Large intestine (tissue), 12 donors: ENCODE measurements at places on chromosomes 1 and 21.

DNA sequence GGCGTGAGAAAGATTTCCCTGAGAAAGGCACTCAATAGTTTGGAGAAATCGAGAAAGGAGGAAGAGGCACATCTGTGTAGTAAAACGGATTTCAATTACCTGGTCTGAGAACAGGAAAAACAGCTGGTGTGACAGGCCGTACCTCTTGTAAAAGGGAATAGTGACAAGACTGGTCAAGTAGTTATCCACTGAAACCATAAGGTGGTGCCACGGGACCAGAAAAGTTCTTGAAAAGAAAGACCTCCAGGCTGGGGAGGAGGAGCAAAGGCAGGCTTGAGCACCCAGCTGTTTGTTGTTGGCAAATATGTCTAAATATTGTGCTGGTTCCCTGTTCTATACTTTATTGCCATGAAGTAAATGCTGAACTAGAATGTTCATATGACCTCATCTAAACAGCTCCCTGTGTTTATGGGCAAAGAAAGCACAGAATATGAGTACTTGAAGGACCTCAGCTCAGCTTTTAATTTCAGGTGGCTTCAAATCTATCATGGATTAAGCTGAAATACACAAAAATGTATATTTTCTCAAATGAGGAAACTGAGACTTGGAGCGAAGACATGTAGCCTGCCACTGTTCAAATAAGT lies 4.0 kb downstream of the HAO2 start:
- peak; percentile 69 for DNase-seq

GRCh38 chr21:45405271-45405818 lies 380 bp downstream of the COL18A1 start:
- peak; percentile 49 for DNase-seq

GRCh38 chr1:93531193-93531592 lies 83.3 kb downstream of the FNBP1L start:
- peak; percentile 62 for DNase-seq

- no peak for DNase-seq
Measured at GRCh38 chr1:204041232-204041767, 31.6 kb upstream of the SOX13 start.

DNA sequence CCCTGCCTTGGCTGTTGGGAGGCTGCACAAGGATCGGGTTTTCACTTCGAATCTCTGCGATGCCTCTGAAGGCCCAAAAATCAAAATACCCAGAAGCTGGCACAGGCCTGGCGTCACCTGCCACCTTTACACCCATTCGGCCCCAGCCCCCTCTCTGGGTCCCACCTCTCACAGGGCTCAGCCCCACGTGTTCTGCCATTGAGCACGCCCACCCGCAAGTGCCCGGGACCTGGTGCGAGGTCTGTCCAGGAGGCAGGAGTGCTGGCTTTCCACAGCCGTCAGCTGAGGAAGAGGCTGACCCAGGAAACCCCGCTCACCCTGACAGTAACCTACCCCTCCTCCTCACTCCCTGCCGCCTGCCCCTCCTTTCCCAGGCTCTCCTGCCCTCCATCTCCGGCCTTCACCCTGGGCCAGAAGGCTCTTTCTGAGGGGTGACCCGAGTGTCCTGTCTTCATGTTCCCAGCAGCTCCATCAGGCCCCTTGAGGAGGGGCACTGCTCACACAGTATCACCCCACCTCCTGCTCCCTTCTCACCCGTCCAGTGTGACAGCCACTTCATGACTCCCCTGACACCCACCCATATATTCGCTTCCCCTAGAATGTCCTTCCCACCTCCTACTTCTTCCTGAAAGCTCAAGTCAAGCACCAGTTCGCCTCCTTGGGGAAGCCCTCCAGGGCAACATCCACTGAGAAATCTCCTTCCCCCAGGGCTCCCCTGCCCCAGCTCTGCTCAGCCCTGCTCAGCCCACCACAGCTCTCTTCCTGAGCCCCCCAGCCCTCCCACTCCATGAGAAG lies 13.5 kb downstream of the RCC2 start:
- DNase-seq = no peak

DNA sequence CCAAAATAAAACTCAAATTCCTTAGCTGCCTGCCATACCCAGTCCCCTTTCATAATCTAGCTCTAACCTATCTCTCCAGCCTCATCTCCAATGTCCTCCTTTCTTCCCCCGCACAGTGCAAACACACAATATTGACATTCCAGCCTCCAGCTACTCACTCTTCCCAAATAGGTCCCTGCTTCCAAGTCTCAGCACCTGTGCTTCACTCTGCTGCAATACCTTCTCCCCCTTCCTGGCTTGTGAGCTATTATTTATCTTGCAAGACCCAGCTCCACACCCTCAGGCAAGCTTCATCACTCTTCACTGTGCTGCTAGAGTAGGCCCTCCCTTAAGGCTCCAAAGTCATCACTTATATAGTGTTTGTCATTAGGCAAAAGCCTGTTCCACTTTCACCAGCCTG lies 9.7 kb downstream of the PLPP3 start:
- DNase-seq = peak; percentile 43

DNA sequence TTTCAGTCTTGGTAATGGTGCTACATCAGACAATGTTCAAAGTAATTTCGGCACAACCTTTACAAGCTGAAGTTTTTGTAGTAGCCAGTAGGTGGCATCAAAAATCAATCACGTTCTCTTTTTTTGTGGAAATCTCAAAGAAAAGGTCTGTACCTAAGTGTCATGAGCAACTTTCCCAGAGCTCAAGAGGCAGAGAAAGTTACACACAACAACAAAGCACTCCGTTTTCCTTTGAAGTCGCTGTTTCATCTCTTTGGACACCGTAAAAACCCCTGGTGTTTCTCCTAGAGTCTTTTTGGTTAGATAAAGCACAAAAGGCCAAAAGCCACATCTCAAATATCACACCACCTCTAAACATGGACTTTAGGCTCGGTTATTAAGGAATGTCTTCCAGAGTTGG lies 131.6 kb downstream of the LHX8 start:
- DNase-seq = peak; percentile 8

GRCh38 chr1:206000641-206001339 lies 2.4 kb downstream of the RAB7B start:
- DNase-seq = no peak

DNA sequence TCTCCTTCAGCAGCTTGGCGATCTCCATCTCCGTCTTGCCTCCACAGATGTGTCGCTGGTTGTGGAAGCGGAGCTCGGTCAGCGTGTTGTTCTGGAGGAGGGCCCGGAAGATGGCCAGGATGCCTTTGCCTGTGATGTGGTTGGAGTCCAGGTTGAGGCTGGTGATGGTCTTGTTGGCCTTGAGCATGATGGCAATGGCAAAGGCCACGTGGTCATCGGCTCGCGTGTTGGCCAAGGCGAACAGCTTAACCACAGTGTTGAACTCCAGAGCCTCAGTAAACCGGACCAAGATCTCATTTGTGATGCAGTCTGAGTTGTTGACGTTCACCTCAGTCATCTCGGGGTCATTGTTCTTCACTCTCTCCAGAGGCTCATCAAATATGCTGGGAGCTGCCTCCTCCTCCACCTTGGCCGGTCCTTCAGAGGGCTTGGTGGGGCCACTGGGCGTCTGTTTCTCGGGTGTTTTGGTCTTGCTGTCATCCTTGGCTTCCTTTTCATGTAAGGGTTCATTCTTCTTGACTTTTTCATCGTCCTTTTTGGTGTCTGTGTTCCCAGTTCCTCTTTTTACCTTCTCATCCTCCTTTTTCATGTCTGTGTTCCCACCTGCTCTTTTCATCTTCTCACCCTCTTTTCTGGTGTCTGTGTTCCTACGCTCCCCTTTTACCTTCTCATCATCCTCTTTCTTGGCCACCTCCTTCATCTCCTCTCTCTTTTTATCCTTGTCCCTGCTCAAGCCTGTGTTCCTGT lies 11.2 kb downstream of the SHISA4 start:
- no peak for DNase-seq

DNA sequence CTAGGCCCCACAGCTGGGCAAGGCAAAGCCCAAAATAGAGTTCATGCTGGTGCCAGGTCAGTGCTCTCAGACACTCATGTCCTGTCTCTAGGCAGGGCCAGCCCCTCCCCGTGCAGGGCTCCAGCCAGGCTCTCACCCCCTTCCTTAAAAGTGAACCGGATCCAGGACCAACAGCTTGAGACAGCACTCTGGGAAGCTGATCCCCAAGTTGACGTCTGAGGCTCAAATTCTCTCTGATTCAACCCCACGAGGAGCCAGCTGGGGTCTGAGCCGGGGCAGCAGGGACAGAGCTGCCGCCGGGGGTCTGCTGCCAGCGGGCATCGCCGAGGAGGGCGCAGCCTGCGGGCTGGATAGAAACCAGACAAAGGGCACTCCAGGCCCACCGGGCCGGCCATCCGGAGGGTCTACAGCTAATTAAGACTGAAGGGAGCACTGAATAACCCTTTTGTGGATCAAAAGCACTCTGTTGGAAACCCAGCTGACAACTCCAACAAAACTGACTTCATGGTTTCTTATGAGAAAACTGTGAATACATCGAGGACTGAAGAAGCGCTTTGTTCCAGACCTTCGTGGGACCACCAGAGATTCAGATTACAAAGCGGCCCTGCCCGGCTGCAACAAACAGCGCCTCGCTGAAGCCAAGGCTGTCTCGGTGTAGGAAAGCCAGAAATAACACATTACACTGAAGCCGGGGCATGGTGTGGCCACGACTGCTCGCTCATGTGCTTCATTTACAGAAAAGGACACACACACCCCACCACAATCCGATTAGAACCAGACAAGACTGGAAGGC lies 95.8 kb downstream of the PSMG1 start:
- DNase-seq = no peak

- DNase-seq = no peak
Measured at GRCh38 chr21:20998456-20998789, 214 bp downstream of the NCAM2 start.

- DNase-seq = no peak
Measured at GRCh38 chr1:216700779-216701178, 22.4 kb downstream of the ESRRG start.

DNA sequence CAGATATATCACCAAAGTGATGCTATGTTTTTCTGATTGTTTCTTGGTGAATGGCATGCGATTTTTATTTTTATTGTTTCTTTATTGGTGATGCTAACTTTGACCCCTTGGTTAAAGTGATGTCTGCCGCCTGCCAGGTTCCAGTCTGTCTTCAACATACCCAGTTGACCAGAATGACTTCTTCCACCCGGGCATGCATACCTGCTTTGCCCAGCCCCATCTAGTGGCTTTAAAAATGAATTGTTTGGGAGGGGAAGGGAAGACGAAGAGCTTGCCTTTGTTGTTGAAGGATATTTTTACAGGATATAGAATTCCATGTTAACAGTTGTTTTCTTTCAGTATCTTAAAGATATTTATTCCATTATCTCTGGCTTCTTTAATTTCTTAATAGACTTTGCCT lies 65.1 kb downstream of the ATG4C start:
- no peak for DNase-seq

DNA sequence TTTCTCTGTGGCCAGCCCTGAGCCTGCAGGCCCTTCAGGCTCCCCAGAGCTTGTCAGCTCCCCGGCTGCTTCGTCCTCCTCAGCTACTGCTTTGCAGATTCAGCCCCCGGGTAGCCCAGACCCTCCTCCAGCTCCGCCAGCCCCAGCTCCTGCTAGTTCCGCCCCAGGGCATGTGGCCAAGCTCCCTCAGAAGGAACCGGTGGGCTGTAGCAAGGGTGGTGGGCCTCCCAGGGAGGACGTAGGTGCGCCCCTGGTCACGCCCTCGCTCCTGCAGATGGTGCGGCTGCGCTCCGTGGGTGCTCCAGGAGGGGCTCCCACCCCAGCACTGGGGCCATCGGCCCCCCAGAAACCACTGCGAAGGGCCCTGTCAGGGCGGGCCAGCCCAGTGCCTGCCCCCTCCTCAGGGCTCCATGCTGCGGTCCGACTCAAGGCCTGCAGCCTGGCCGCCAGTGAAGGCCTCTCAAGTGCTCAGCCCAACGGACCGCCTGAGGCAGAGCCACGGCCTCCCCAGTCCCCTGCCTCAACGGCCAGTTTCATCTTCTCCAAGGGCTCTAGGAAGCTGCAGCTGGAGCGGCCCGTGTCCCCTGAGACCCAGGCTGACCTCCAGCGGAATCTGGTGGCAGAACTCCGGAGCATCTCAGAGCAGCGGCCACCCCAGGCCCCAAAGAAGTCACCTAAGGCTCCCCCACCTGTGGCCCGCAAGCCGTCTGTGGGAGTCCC lies 45.4 kb downstream of the YARS1 start:
- no peak for DNase-seq

DNA sequence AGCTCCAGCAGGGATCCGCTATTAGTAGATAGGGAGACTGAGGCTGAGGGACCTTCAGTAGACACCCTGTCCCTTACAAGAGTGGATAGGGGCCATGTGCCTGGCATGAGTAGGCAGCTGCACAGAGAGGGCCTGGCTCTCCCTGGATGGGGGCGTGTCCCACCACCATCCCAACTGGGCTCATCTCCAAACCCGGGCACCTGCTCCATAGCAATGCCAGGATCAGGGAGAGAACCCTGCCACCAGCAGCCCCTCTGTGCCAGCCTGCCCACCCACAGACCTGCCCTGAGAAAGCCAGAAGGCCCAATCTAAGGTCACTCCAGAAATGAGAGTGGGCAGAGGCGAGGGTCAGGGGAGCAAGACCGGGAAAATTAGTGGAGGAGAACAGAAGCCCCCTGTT lies 121.3 kb downstream of the GRIK3 start:
- DNase-seq = no peak
